Stimulated activated CD4-positive, alpha-beta T cell treated with anti-CD3 and anti-CD28 coated beads, Interleukin-1b, Interleukin-23, amount 100 ng/mL, for 1 hour (primary cell): ENCODE measurements at places on chromosomes 5 and 9.

DNA sequence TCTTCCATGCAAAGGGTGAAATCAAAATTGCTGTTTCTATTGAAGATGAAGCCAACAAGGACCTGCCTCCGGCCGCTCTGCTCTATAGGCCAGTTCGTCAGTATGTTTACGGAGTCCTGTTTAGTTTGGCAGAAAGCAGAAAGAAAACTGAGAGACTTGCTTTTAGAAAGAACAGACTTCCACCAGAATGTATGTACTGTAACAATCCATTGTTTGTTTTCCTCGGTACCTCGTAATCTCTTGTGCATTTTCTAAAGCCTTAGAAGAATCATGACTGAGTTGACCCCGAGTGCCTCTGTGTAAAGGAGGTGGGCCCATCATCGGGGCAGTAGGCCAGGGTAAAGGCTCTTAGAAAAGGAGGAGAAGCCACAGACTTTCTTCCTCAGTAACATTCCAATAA is 44.2 kb upstream of the PHF2 start:
- no peak for DNase-seq

- no peak for DNase-seq
Observed at GRCh38 chr5:161925960-161926359, 78.0 kb downstream of the GABRA1 start.

- DNase-seq, result no peak
Observed at GRCh38 chr9:7489036-7489435, 310.5 kb downstream of the DMAC1 start.

- no peak for DNase-seq
Observed at GRCh38 chr5:178287791-178288105, 55.1 kb upstream of the PHYKPL start.

DNA sequence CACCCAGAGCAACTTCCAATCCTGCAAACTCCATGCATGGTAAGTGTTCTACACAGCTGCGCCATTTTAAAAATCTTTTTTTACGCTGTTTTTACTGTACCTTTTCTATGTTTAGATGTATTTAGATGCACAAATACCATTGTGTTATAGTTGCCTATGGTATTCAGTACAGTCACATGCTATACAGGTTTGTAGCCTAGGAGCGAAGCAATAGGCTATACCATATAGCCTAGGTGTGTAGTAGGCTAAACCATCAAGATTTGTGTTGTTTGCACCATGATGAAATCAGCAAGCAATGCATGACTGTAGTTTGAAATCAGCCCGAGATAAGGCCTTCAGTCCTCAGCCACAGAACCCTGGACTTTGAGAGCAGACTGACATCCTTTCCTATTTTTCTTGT is 101.2 kb downstream of the LIX1 start:
- no peak for DNase-seq

- DNase-seq, result no peak
Observed at GRCh38 chr9:36276781-36277181, 18.5 kb upstream of the GNE start.

DNA sequence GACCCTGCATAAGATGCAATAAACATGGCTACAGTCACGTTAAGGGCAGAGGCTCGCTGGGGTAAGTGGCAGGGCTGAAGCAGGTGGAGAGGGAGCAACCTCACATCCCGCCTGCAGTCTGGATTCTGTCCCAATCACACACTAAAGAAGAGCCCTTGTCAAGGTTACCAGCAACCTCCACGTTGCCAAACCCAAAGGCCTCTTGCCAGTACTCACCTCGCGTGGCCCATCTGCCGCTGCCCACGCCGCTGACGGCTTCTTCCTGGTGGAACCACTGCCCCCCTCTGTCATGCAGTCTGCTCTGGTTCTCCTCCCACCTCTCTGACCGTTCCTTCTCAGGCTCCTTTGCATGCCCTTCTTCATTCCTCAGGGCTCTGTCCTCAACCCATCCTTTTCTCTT is 8.8 kb downstream of the AQP7 start:
- DNase-seq, result no peak

DNA sequence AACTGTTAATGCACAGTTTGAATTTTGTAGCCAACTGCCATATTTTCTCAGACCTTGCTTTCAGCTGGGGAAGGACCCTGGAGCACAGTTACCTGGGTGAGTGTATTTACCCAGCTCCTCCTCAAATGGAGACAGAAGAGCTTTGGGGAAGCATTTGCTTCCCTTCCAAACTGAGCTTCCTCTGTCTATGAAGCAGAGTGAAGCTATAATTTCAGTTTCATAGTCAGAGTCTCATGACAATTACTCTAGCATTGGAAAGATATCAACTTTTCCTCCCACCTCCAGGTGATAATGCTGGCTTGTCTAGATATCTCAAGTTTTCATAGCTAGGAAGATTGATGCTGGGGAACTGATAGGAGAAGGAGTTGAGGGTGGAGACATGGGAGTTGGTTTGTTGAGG is 406.4 kb upstream of the CLINT1 start:
- no peak for DNase-seq

GRCh38 chr5:30997681-30998080 is 195.8 kb upstream of the CDH6 start:
- DNase-seq, result no peak

GRCh38 chr9:87212605-87213021 is 265.3 kb upstream of the GAS1 start:
- no peak for DNase-seq

DNA sequence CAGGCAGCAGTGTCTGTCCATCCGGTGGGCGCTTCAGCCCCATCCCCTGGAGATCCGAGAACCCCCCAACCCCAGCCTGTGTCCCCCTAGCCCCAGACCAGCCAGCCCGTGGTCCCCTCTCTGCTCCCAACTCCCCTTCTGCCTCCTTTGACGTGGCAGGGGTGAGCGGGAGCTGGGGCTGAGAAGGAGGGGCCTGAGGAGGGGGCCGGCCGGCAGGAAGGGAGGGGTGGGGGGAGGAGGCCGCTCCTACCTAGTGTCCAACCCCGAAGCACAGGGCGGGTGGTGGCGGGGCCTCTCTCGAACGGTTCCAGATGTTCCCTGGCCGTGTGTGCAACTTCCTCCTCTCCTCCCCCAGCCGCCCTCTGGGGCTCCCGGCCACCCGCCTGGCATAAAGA is 31.0 kb downstream of the GOLGA2 start:
- no peak for DNase-seq

- no peak for DNase-seq
Observed at GRCh38 chr5:142253938-142254337, 70.9 kb downstream of the SPRY4 start.

- no peak for DNase-seq
Observed at GRCh38 chr9:127762111-127762676, 16.3 kb downstream of the SH2D3C start.

- DNase-seq, result no peak
Observed at GRCh38 chr9:74415995-74416394, 81.1 kb upstream of the RORB start.

DNA sequence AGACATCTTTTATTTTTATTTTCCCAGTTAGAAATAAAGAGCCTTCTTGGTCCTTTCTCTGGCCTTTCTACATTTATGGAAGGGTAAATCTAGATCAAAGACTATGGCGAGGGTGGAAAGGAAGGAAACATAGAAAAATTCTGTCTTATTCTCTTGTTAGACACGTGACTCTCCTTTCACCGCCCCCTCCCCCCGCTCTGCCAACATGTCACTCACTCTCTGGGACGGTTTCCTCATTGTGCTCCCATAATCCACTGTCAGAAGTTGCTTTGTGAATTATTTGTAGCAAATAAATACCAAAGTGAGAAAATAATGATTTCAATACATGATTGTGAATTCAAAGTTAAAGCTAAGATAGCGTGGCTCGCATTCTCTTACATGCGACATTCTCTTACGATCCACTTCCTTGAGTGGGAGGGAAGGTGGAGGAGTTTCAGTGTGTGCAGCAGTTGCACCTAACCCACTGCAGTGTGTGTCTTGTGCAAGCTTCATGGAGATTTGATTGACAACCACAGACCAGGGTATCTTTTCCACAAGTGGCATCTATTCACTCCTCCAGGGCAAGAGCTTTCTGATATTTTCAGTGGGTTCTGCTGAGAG is 423.0 kb upstream of the KIF2A start:
- no peak for DNase-seq

DNA sequence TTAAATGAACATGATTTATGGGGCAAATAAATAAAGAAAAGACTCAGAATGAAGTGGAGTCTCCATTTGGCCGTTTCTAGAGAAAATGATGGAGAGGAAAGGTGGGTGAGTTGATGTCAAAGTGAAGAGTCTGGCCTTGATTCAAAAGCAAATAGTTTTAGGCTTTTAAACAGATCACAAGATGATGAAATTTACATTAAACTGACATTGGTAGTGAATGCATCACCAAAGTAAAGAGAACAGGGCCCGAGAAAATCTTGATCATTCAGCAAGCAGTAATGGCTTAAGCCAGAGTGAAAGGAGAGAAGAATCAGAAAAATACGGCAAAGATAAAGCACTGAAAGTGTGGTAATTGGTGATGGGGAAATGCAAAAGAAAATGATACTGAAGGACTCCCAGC is 460.0 kb upstream of the SGCD start:
- no peak for DNase-seq

- no peak for DNase-seq
Observed at GRCh38 chr5:40687321-40687720, 7.6 kb downstream of the PTGER4 start.

GRCh38 chr9:77030045-77030444 is 10.6 kb downstream of the FOXB2 start:
- no peak for DNase-seq

GRCh38 chr5:78809444-78809843 is 160.9 kb upstream of the LHFPL2 start:
- no peak for DNase-seq

- no peak for DNase-seq
Observed at GRCh38 chr5:79513308-79513703, 628 bp downstream of the HOMER1 start.

DNA sequence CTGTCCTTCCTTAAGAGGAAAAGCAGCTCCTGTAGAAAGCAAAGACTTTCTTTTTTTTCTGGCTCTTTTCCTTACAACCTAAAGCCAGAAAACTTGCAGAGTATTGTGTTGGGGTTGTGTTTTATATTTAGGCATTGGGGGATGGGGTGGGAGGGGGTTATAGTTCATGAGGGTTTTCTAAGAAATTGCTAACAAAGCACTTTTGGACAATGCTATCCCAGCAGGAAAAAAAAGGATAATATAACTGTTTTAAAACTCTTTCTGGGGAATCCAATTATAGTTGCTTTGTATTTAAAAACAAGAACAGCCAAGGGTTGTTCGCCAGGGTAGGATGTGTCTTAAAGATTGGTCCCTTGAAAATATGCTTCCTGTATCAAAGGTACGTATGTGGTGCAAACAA is 42.3 kb downstream of the NR4A3 start:
- no peak for DNase-seq

GRCh38 chr5:85108471-85108870 is 723.8 kb upstream of the EDIL3 start:
- no peak for DNase-seq

DNA sequence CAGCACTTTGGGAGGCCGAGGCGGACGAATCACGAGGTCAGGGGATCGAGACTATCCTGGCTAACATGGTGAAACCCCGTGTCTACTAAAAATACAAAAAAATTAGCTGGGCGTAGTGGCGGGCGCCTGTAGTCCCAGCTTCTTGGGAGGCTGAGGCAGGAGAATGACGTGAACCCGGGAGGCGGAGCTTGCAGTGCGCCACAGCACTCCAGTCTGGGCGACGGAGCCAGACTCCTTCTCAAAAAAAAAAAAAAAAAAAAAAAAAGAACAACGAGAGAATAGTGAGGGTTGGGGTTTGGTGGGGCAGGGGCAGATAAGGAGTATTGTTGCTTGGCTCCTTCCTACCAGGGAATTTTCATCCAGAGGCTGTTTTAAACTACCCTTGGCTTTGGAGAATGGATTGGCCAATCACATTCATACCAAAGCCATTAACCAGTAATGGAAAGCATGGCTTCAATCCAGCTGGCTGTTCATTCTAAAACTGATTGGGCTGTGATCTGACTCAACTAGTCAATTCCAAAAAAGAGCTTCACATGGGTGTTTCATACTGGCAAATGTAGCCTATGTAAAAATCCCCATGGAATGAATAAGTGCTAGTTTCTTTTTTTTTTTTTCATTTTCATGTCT is 64.4 kb downstream of the PLCXD3 start:
- no peak for DNase-seq

GRCh38 chr5:172007175-172008110 is 1.0 kb upstream of the FBXW11 start:
- no peak for DNase-seq

- no peak for DNase-seq
Observed at GRCh38 chr5:131171276-131171810, 599 bp downstream of the LYRM7 start.

GRCh38 chr5:12625667-12626263 is 721.5 kb upstream of the CTNND2 start:
- DNase-seq, result no peak

DNA sequence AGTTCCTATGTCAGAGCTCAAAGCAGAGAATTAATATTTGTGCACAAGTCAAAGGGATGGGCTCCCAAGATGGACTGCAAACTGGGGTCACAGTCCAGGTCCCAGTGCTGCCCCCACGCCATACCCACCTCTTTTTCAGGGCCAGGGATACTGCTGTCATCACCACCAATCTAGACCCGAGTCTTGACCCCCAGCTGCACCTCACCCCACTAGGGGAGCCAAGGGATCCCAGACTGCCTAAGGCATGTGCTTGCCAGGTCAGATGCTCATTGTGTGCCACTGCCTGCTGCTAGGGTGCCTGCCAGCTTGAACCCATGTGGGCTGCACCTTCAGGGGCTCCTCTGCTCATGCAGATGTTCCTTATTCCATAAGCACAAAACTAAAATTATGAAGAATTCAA is 215.6 kb upstream of the NREP start:
- DNase-seq, result no peak

DNA sequence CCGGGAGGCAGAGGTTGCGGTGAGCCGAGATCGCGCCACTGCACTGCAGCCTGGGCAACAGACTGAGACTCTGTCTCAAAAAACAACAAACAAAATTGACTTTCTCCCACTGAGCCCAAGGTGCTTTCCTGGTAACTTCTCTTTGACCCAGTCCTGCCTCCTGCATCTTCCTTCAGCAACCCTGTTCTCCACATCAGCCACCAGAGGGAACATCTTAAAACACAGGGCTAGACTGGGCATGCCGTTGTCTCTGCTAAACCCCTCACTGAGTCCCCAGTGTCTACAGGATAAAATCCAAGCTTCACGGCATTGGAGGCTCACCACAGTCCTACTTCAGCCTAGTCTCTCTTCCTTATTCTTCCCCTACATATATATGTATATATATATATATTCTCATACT is 39.8 kb upstream of the KCNMB1 start:
- DNase-seq, result no peak

- DNase-seq, result no peak
Observed at GRCh38 chr9:72701510-72701909, 180.1 kb downstream of the TMC1 start.

DNA sequence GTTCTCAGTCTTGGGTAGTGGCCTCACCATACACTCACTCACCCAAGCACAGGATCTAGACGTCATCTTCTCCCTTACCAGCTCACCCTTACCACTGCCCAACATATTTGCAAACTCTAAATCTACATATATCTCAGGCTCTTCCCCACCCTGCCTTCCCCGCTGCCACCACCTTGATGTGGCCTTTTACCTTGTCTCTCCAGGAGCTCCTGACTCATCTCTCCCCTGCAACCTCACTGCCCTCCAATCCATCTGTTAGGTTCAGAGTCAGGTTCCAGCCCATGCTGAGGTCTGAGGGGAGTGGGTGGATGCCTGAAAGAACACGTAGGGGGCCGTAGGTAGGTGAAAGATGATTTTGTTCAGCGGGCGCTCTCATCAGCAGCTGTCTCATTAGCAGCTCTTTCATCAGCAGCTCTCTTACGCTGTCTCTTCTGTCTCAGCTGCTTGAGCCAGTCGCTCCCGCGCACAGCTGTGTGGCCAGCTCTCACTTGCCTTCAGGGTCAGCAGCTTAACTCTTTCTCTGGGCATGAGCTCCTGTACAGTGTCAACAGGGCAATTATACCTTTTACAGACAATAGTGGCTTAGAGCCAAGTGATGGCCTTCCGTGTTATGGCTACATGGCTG is 23.1 kb upstream of the CKMT2 start:
- no peak for DNase-seq
